ENCODE measurements at places on chromosomes 7 and 10.

DNA sequence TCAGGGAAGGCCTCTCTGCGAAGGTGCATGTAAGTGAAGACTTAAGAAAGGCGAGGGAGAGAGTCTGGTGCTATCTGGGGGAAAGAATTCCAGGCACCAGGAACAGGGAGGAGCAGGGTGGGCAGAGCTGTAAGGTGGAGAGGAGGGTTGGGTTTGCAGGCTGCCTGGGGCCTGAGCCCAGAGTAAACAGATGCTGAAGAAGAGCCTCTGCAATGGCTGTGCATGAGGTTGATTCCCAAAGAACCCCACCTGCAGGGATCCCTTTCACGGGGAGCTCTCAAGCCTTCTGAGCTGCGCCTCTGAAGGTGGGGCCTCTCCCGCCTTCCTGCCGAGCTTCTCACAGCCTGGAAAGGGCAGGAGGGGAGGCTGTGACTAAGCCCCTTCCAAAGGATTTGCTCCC, 115.1 kb downstream of the RNF216 start:
- DNase-seq: no peak

DNA sequence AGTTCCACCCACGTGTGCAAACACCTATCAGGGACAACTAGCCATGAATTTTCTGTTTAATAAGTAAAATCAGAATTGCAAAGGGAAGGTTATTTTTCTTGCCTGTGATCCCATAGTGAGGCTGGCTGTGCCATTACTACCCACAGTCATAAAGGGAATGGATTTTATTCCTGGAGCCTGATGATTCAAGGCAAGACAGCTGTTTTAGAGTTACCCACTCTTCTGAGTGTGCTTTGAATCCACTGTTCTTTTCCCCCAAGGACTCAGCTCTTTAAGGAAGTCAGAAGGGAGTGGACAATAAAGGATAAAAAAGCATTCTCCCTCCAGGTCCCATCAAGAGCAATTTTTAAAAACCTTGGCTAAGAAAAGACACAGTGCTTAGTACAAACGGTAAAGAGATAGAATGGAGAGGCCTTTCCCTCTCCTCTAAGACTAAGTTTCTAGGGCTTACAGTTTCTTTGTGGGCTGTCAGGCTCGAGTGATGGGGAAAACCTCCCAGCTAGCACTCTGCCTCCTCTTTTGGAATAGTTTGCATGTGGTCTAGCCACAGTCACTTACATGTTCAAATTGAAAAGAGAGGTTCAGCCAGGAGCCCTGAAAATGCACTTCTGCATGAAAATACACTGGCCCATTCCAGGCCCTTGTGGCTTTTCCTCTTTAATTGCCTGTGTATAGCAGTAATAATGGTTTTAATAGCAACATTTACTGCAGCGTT, 5.1 kb upstream of the LRRC4 start:
- DNase-seq: no peak

GRCh38 chr10:118958984-118959925, 70.3 kb upstream of the NANOS1 start:
- peak; percentile 85 for DNase-seq

DNA sequence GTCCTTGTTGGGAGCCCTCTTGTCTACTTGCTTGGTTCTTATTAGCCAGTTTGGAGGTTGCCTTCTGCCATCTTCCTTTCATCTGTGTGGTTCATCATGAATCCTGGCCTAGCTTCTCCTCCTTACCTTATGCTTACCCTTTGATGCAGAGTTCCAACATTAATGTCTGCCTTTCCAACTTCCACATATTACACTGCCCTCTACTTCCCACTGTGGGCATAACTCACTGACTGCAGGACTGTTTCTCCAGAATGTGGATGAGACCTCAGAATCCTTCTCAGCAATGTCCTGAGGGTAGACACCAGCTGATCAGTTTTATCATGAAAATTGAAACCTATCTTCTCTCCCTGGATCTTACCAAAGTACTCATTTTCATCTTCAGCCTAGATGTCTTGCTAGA, 491.0 kb downstream of the LRMDA start:
- peak; percentile 13 for DNase-seq

- no peak for DNase-seq
These were observed 57.6 kb downstream of the USP6NL start for GRCh38 chr10:11553773-11554381.

GRCh38 chr7:42103456-42103855, 133.6 kb downstream of the GLI3 start:
- DNase-seq: no peak

GRCh38 chr7:121304102-121304658, 24.6 kb upstream of the WNT16 start:
- no peak for DNase-seq

Data from AG10803 (cell line).